Motor neuron (in vitro differentiated cells): ENCODE measurements at places on chromosomes 3 and 15. TPM values are rescaled to one million over a fixed set of nuclear protein-coding genes. Genes with fewer than 3 reads are reported as not detected.

DNA sequence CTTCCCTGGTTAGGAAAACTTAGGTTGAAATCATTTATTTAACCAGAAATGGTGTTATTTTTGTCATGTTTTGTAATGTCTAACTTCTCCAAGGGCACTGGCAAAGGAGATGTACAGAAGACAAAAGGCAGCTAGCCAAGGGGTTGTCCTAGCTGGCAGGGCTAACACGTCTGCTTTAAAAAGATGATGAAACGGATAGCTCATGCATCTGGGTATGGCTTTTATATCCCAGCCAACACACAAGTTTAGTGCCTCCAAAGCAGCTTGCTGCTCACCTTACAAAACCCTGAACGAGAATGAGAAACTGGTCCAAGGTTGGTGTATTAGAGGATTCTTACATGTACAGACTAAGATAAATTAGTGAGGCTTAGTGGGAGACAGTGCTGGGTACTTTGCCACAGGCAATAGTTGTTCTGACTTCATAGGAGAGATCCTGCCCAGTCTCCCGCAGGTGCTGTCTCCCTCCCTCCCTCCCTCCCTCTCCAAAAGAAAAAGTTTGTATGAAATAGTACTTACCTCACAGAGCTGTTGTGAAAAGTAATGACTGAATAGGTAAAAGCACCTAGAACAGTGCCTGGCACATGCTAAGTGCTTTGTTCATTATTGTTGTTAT, 47.8 kb downstream of the KCNMB2 start:
- ATAC-seq, result no peak

The STXBP5L gene
- 0.35 and 0.45 TPM in 2 replicates for total RNA-seq

GRCh38 chr3:188937389-188937788, 234.4 kb upstream of the TPRG1 start:
- no peak for ATAC-seq

GRCh38 chr3:119700920-119701734, 1.7 kb upstream of the CFAP91 start:
- no peak for ATAC-seq

DNA sequence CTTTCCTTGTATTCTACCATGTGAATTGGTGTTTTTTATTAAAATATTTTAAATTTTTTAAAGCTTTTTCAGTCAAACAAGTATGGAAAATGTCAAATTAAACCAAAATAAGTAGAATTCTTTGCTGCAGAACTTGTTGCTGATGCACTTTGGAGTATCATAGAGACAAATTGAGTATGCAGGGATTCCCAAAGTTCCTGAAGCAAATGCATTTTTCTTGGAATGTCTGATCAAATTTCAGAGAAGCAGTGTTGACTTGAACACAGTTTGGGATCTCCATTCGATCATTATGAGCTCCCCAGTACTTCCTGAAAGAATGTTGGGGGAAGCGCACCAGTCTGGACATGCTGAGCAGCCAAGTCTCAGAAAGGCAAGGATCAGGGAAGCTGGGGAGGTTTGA, 517.8 kb upstream of the CFAP20DC start:
- no peak for ATAC-seq

DNA sequence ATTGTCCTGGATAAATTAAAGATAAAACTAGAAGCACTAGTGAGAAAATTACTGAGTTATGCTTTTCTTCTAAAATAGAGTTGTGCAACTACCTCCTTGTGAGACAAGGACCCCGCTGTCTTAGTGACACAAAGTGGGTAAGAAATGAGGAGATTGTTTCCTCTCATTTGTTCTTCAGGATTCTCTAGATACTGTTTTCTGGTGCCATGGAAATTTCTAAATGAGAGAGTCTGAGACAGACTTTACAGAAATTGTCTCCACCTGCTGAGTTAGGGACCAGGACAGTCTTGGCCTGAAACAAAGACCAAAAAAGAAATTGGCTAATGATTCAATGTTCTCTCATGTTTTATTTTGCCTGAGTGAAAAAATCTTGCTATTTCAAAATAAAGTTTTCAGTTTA, 427.5 kb downstream of the TUSC7 start:
- ATAC-seq, result peak; percentile 57

The LARP6 gene
- 13.9 and 15.4 TPM in 2 replicates for total RNA-seq

- ATAC-seq, result no peak
Observed at GRCh38 chr3:152104847-152105415, 163.8 kb upstream of the MBNL1 start.

The CD200R1 gene
- 0.10 and 0.22 TPM in 2 replicates for total RNA-seq

DNA sequence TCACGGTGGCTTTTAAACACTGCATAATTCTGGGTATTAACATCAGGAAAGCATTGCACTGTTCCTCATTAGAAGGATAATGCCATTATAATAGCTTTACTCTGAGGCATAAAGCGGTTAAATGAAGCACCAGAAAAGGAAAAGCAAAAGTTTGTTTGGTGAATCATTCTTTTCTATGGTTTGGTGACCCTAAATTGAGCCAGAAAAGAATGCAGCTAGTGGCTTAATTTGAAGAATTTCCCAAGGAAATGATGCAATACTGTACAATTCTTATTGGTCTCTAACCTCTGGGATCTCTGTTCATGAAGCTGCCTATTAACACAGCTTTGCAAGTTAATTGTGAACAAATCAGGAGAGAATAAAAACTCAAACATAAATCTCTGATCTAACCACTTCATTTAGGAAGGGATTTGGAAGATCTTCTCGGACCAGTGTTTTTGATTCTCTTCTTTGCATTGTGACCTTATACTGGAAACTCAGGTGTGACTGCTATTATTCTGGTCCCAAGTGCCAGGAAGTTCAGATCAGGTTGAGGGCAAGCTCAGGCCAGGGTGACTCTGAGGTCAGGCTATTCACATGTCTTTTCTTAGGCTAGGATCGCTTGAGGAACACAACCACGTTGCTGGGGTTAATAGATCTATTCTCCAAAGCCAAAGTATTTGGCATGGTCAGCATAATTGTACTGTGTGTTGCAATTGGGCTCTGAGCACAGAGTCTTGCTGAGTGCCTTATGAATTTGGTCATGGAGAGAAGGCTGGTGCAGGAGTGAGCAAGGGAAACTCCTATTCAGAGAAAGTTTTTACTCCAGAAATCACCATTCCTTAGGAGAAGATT, 11.3 kb upstream of the DLG1 start:
- ATAC-seq, result peak; percentile 33

The ADAMTS7 gene
- total RNA-seq, result 8.7 and 9.6 TPM in 2 replicates

DNA sequence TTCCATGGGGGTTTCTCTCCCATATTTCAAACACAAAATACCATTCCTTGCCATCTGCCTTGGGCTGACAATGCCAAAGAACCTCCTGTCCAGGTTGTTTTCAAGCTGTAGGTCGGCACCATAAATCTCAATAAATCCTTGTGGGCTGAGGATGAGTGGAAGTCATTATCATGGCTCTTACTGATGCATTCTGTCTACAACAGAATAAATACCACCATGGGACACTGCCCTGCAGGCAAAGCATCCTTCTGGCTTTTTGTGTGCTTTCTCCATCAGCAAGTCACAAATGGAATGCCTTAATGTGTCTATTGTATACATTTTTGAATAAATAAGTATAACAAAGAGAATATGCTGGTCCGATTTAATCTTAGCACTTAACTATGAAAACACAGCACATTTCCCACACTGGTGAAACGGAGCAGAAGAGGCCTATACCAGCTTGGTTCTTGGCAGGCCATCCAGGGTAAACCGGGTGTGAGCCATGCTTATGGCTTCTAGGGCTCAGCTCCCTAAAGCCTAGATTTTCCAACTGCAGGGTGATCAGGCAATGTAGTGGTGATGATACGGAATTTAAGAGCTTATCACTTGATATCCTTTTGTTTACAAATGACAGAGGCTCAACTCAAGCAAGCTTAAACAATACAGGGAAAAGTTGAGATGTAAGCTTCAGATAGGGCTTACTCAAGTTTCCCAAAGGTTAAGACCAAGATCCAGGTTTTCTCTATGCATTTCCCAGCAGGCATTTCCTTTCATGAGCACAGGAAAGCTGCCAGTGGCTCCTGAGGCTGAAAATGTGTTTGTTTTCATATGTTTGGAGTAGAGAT, 133.2 kb upstream of the LRTM1 start:
- no peak for ATAC-seq

- no peak for ATAC-seq
Observed at GRCh38 chr3:118128886-118129285, 905.8 kb downstream of the IGSF11 start.

The CCR9 gene
- 0.57 and 0.59 TPM in 2 replicates for total RNA-seq

The GRAMD2A gene
- total RNA-seq, result 0.27 and 0.61 TPM in 2 replicates

GRCh38 chr3:171965067-171965712, 74.2 kb upstream of the FNDC3B start:
- ATAC-seq, result no peak

The PLSCR5 gene
- 0.78 and 1.0 TPM in 2 replicates for total RNA-seq

- ATAC-seq, result no peak
Observed at GRCh38 chr3:28280781-28281180, 39.4 kb downstream of the CMC1 start.

DNA sequence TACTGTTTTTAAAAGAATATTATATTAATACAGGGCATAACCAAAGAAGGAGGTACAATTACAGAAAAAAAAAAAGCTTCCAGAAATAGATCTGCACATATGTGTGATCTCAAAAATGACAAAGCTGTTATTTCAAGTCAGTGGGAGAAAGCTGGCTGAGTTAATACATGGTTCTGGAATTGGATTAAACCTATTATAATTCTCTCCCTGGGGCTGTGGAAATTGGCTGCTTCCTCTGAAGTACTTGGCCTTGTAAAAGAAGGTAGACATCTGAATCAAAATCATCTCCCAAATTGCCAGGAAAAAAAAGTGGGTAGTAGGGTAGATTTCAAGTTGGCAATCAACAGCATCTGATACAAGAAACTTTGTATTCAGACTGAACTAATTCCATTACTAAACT, 723.9 kb upstream of the ALCAM start:
- ATAC-seq, result no peak
